ENCODE measurements at places on chromosomes 6 and 20.

- DNase-seq: peak; percentile 36
Observed at GRCh38 chr6:105898286-105898685, 187.8 kb upstream of the PRDM1 start.

DNA sequence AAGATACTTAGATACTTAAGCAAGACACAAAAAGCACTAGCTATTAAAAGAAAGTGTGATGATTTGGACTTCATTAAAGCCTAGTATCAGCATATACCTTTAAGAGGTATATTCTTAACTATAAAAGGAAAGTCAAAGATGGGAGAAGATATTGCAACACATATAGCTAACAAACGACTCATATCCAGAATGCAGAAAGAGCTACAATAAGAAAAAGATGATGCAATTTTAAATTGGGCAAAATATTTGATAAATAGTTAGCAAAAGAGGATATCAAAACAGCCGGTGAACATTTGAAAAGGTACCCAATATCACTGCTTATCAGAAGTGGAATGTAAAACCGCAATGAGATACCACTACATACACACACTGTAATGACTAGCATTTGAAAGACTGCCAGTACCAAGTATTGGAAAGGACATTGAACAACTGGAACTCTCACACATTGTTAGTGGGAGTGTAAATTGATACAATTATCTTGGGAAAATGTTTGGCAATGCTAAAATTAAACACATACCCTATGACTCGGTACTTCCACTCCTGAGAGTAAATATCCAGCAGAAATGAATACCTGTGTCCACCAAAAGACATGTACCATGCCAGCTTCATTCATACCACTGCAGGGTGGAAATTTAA, 25.7 kb downstream of the MUC22 start:
- DNase-seq: no peak

DNA sequence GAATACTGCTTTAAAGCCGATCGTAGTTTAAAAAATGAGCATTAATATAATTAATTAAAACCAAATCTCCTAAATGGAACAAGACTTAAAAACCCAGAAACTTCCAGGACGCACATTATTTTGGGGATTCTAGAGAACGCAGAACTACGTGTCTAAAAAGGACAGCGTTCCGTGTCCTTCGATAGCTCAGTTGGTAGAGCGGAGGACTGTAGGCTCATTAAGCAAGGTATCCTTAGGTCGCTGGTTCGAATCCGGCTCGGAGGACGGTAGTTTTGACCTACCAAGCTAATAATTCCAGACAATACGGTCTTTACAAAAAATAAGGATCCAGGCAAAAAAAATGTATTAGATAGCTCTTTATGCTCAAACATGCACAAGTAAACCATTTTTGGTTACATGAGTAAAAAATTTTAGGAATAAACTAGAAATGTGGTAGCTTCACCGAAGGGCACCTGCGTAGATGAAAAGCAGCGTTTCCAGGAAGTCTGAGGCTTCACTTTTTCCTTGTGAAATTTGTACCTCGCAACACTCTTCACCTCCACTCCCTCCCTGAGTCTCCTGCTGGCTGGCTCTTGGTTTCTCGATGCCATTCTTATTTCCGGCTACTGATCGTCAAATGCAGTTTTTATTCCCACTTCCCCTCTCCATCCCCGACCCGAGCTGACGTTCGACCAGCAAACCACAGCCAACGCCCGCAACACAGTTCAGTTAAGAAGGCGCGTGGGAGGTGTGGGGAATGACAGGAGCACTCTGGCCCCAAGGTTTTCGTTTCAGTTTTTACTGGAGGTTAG, 19.6 kb upstream of the ABT1 start:
- DNase-seq: peak; percentile 49

- DNase-seq: peak; percentile 85
Observed at GRCh38 chr6:33589731-33590530, 9.9 kb upstream of the BAK1 start.

- no peak for DNase-seq
Observed at GRCh38 chr20:44228465-44229258, 18.1 kb upstream of the OSER1 start.

GRCh38 chr6:72182337-72183246, 296.2 kb downstream of the RIMS1 start:
- peak; percentile 49 for DNase-seq

DNA sequence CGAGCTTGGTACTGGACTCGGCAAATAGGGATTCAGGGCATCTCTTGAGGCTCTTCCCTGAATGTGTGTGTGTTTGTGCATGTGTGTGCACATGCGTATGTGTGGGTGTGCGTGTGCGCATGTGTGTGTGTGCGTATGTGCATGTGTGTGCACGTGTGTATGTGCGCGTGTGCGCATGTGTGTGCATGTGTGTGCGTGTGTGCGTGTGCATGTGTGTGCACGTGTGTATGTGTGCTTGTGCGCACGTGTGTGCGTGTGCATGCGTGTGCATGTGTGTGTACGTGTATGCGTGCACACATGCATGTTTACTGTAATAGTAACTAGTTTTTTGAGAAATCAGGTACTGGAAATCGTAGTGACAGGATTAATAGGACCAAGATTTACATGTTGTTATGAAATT, 117.7 kb downstream of the SMOC2 start:
- DNase-seq: no peak

- DNase-seq: no peak
Observed at GRCh38 chr6:148193063-148193680, 149.5 kb upstream of the SASH1 start.

GRCh38 chr6:41074692-41075436, 2.1 kb downstream of the NFYA start:
- no peak for DNase-seq

DNA sequence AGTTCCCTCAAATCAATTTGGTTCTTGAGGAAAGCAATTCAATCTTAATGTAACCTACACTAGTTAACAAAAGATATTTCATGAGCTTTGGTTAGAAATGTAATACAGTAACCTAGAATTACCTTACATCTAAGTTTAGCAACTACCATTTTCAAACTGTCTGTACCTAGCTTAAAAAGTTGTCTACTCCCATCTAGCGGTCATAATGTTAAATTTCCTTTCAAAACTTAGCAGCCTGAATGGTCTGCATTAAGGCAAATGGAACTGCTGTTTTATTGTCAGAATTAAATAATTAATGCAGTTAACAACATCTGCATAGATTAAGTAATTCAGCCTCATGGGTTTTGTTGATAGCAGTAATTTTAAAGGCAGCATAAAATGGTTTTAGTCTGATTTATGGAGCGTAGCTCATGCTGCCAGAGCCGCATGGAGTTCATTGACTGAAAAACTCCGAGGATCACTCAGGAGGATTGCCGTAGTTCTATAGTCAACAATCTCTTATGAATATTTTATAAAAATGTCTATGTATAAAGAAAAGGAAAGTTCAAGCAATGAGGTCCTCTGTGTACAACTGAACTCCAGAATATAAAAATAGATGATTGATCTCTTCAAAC, 485.4 kb upstream of the MANEA start:
- DNase-seq: peak; percentile 13

DNA sequence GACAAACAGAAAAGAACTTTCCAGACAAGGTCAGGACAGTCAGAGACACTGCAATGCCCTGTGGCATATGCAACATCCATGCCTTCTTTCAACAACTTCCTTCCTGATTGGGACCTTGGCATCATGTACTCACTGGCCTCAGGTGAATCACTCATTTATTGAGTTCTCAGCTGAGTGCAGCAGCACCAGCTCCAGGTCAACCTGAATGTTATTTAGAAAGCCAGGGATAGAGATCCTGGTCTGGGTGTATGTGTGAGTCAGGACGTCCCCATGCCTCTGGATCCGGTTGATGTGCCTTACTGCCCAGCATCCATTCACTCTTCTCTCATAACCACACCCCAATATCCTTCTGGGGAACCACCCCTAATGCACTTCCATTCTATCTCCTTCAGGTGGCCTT, 54.4 kb downstream of the SNRNP48 start:
- DNase-seq: no peak

DNA sequence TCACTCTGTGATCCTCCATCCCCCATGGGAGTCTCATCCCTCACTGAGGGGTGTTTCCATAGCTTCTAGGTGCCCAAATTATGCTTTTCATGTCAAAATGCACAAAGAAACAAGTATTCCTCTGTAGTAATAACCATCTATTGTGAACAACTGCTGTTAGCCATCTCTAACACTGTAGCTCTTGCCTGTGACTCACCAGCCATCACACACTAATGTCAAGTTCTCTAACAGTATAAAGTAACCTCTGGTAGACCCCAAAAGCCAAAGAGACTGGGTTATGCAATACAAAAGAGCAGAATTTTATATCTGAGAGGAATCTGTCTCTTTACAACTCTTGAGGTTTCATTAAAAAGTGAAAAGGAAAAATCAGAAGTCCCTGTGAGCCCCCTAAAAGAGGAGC, 25.4 kb upstream of the IYD start:
- DNase-seq: peak; percentile 40

DNA sequence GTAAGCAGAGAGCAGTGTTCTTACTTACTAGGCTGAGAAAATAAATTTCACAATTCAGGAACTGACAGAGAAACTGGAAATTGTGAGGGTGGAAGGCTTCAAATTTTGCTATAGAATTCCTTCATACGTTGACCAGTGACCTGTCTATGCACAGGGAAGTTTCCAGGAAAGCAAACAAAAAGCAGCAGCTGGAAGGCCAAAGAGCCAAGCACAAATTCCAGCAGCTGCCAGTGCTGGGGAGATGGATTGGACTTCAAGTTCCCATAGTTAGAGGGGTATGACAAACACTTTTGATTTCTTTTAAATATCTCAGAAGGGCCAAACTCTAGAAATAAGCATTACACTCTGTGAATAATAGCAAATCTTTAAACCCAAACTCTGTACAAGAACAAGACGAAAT, 299.1 kb upstream of the KCNQ5 start:
- no peak for DNase-seq

- peak; percentile 10 for DNase-seq
Observed at GRCh38 chr20:39829256-39829655, 859.8 kb downstream of the MAFB start.

GRCh38 chr6:145453376-145453775, 281.9 kb downstream of the EPM2A start:
- DNase-seq: no peak

GRCh38 chr6:25278261-25278913, 787 bp upstream of the CARMIL1 start:
- no peak for DNase-seq

- DNase-seq: no peak
Observed at GRCh38 chr6:37347670-37348111, 6.1 kb upstream of the RNF8 start.

GRCh38 chr20:32652739-32653526, 20.8 kb downstream of the C20orf203 start:
- DNase-seq: peak; percentile 94

GRCh38 chr6:36067374-36068011, 39.9 kb downstream of the MAPK14 start:
- DNase-seq: peak; percentile 20

- peak; percentile 95 for DNase-seq
Observed at GRCh38 chr20:62804627-62805154, at the start of gene OGFR. Gene OGFR (plus strand): TSS chr20:62804835. CDS start chr20:62804860, 25 bp downstream.

DNA sequence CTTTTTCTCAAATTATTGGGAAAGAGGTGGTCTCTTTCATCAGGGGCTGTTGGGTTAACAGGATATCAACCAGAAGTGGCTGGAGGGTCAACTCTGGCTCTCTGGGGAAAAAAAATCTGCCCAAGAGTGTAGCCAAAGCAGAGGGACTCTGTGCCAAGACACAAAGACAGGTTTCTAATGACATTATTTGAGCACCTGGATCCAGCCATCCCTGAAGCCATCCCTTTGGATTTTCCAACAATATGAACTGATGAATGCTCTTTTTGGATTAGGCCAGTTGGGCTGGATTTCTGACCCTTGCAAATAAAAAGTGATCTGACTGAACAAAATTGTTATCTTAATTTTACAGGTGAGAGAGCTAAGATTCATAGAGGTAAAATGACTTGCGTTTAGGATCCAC, 88.7 kb downstream of the KCNB1 start:
- DNase-seq: no peak

DNA sequence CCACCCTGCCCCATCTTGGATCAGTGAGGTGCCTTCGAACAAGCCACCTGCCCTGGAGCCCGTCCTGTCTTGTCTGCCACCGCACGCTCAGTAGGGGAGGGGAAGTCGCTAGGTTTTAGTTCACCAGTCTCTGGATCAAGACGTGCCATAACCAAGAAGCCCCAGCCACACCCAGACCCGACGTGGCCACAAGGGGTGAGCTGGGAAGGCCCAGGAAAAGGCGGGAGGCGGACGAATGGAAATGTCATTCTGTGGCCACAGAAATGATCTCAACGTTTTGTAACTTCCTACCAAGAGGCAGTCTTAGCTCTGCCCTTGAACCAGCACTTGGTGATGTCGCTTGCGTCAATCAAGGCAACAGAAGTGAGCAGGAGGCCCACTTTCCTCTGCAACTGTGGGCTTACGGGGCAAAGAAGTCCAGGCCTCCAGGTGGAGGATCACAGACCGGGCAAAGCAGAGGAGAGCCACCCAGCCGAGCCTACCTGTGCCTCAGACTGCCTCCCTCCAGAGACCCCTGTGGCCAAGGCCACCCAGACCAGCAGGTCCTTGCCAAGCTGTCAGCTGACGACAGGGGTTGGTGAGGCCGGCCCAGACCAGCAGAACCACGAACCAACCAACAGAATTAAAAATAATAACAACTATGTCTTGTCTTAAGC, 14.5 kb downstream of the GMEB2 start:
- no peak for DNase-seq

GRCh38 chr6:144606083-144606482, 320.9 kb downstream of the UTRN start:
- no peak for DNase-seq

GRCh38 chr20:23637282-23638221, at the start of gene CST3:
Gene CST3 (minus strand): TSS chr20:23637955. CDS start chr20:23637862, 93 bp downstream.
- DNase-seq: peak; percentile 98

DNA sequence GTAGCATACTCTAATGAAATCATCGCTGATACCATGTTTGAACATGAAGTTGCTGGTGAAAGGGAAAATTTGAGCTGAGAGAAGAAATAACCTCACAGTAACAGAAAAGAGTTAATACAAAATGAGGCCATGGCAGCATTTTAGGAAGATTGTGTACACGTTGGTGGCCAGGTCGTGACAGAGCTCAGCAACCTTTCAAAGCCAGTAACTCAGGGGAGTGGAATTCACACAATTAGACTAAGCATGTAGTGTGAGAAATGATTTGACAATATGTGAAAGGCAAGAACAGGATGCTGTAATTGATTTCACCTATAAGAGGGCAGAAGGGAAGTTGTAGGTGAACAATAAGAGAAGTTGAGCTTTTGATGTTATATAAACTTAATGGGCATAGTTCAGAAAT, 246.3 kb downstream of the OGFRL1 start:
- DNase-seq: no peak

DNA sequence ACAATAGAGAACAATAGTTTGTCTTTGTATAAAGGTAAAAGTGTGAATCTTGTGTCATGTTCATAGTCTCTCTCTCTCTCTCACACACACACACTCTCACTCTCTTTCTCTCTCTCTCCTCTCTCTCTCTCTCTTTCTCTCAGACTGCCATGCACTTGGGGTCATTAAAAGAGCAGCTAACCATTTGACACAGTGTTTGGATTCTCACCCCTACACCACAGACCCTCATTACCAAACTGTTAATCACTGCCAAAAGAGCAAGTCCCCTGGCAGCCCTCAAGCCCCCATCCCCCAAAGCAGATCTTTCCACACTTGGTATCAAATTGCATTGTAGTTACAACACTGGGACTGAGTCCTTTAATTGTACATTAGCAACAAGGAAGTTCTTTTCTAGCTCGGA, 305.8 kb upstream of the RSPO3 start:
- DNase-seq: no peak
